ENCODE measurements at places on chromosomes 5 and 9.

DNA sequence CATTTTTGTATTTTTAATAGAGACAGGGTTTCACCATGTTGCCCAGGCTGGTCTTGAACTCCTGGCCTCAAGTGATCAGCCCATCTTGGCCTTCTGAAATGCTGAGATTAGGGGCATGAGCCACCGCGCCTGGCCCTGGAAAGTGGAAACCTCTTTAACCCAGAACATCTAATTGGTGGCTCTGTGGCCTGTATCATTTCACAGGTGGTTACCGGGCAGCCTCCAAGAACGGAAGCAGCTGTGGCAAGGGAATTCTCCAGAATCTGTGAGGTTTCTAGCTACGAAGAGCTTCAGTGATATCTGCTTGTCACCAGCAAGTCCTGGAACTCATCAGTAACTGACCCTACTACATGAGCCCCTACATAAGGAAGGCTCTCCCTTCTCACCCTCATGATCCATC lies 194.9 kb downstream of the DCP2 start:
- no peak for DNase-seq

DNA sequence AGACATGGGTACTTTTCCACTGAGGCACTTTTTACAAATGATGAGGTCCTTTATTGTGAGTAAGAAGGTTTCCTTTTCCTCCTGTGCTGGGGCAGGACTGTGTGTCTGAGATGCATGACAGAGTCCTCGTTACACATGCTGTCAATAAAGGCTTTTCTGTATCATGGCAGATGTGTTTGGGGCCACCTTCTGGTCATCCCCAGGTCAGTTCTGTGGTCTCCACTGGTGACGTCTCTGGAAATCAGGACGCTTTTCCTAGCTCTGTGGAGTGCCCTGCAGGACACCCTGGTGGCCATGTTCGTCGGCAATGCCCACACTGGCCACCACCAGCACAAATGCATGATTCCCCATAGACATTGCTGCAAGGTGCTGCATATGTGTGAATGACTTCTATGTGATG lies 2.8 kb downstream of the CMBL start:
- DNase-seq, result no peak

DNA sequence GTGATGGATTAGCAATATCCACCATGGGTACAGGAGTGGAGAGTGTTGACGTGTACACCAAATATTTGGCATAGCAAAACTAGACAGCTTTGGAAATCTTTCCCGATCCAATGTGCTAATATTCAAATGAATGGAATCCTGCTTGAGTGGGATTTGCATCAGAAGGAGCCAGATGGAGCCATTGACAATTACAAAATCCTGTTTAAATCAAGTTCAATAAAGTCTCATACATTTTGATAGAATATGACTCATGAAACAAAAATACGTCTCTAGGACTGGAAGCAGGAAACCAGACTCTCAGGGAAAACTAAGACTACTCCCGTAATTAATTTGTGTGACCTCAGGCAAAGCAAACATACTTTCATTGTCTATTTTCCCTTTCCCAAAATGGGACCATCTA lies 13.0 kb downstream of the TNC start:
- DNase-seq, result no peak

DNA sequence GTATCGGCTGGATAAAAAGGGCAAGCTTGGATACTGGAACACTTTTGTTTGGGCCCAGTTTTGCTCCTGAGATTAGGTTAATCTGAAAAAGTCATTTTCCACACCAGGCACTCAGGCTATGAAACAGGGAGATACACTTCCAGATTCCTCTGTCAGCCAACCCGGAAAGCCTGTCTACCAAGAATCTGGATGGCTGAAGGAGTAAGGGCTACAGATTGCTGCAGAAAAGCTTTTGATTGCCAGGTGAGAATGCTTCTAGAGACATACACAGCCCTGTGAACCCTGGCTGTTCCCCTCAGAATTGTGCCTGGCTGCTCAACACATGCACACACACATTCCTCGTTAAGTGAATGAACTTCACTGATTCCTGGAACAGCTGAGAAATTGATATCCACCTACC lies 114.4 kb downstream of the PSD2 start:
- DNase-seq, result no peak

GRCh38 chr5:11148810-11149539 lies 387.9 kb upstream of the DAP start:
- peak; percentile 66 for DNase-seq

DNA sequence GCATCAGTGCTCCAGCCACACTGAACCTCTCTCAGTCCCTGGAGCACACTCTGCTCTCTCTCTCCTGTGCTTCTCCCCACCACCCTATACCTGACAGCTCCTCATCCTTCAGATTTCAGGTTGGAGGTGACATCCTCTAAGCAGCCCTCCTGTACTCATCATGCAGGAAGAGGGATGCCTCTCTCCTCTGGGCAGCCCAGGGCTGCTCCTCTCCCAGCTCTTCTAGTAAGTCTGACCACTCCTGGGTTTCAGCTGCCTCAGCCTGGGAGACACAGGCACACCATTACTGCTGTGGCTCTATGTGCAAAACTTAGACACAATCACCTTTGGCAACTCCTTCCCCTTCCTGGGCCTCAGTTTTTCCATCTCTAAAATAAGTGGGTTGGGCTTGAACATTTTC lies 232.4 kb upstream of the BRINP1 start:
- DNase-seq, result no peak

GRCh38 chr5:151810449-151810848 lies 38.7 kb downstream of the G3BP1 start:
- no peak for DNase-seq

GRCh38 chr9:21684831-21685362 lies 117.5 kb upstream of the MTAP start:
- no peak for DNase-seq

DNA sequence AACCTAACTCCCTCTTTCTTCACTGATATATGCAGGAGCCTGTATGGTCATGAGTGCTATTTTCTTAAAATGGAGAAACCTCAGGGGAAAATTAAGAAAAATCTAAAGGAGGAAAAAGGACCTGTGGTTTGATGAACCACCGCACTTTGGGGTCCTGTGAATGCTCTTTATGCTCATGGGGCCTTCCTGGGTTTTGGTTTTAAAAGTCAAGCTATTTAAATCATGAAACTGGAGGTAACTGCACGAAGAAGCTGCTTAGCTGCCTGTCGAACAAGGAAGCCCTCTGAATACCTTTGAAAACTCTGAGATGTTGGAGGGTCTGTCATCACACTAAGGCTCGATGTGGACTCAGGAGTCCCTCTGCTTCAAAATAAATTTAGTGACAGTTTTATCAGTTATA lies 564.5 kb upstream of the ADAMTS16 start:
- DNase-seq, result no peak

GRCh38 chr5:35659556-35659955 lies 41.9 kb downstream of the SPEF2 start:
- no peak for DNase-seq

DNA sequence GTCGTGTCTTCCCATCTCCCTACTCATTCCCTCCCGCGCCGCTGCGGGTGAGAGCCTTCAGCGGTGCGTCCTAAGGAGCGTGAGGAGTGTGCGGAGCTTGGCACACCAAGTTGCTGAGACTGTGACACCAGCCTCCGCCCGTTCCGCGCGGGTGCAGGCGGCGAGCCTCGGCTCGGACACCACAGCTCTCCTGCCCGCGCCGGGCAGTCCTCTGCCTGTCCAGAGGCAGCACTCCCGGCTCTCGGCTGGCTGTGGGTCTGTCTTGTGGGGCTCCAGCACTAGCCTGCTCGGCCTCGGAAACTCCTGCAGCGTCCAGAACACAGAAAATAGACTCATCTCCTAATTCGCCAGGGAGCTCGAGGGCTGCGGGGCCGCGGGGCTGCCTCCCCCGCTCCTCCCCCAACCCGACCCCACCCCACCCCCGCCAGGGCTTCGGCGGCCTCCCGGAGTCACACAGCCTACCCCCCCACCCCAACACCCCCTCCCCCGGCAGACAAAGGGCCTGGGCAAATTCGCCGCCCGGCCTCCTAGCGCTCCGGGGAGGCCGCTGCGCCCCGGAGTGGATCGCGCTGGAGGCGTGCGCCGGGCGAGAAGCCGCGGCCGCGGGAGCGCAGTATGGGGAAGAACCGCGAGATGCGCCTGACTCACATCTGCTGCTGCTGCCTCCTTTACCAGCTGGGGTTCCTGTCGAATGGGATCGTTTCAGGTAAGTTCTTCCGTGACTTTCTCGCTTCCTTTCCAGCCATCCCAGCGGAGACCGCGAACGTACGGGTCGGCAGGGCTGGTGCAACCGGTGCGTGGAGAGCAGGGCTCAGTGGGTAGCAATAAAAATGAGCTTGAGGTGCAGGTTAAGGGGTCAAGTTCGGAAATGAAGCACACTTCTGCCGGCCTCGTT lies at the start of gene ADAMTS19:
ADAMTS19 (plus strand) TSS at position 522 of the 895 bp plus-strand sequence; CDS start at position 616, 94 bp downstream.
- peak; percentile 80 for DNase-seq

- no peak for DNase-seq
Observed at GRCh38 chr9:73118898-73119554, 32.6 kb upstream of the ANXA1 start.

GRCh38 chr9:95580812-95581761 lies 64.3 kb upstream of the PTCH1 start:
- no peak for DNase-seq

DNA sequence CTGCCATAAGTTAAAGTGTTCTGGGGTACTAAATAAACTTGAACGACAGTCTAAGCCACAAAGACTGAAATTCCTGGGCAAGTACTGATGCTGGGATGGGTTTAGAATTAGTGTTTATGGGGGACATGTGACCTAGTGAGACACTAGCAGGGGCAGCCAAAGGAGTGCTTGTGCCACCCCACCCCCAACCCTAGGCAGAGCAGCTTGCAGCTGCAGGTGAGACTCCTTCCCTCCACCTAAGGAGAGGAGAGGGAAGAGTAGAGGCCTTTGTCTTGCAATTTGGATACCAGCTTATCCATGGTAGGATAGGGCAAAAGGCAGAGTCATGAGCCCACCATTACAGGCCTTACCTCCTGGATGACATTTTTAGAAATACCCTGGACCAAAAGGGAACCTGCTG lies 28.7 kb upstream of the PDE4D start:
- DNase-seq, result no peak

DNA sequence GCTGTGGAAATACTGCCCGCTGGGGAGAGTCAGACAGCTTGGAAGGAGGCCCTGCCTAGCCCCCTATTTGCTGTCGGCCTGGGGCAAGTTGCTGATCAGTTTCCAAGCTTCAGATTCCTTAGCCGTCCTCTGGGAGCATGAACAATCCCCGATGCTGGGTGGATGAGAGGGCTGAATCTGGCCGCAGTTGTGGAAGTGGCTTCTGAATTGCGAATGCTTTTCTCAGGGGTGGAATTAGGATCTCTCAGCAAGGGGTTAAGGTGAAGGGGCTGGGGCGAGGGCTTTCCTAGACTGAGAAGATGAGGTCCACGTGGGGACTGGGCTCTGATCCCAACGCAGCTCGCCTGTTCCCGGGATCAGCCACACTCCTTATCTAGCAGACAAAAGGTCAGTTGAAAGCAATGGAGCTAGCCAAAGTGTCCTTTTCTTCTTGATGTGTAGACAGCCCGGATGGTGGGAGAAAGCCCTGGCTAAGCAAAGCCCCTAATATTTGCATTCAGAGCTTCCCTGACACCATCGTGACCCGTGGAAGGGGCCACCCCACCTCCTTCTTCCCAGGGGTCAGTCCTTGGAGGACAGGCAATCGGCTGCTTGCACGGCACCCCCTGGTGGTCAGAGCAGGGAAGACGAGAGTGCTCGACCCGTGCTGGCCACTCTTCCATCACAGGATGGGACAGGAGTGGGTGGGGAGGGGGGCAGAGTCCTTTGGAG lies 54.9 kb downstream of the COL15A1 start:
- peak; percentile 80 for DNase-seq

- DNase-seq, result peak; percentile 65
Observed at GRCh38 chr9:74953235-74953751, 581 bp upstream of the C9orf40 start.
